Stimulated activated CD8-positive, alpha-beta memory T cell treated with anti-CD3 and anti-CD28 coated beads, Interleukin-4, amount 100 ng/mL, for 4 hours (primary cell): ENCODE measurements at places on chromosomes 4 and X.
A peak's percentile ranks its signal among the peaks of the same experiment; 100 is the strongest.

DNA sequence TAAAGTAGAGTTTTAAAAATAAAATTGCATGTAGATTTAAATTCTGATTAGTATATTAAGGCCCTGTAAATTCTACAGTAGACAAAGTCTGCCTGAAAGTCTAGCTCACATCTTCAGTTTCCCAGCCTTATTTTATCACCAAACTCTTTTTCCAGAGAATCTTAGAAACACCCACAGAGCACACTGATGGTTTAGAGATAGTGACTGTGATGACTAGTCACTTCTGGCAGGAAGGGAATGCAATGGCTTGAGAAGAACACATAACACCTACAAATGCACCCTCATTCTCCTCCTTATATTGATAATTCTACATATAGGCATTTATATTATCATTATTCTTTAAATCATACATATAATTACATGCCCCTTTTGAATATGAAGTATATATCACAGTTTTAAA, 232.9 kb downstream of the ARAP2 start:
- no peak for DNase-seq

DNA sequence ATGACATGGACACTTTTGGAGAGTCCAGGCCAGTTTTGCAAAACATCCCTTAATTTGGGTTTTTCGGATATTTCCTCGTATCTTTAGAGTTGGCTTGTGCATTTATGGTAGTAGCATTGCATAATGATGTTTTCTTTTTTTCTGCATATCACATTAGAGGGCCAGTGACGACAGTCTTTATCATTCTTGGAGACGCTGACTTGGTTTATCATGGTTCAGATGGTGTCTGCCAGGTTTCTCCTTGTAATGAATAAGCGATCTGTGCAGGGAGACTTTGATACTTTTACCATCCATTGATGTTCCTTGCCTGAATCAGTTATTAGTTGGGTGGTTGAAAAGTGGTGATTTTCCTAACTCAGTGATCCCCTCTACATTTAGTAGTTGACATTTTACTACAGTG, 46.6 kb downstream of the KIAA0232 start:
- no peak for DNase-seq

- DNase-seq: no peak
These were observed 92.5 kb downstream of the PPP3CA start for GRCh38 chr4:101254776-101255175.

DNA sequence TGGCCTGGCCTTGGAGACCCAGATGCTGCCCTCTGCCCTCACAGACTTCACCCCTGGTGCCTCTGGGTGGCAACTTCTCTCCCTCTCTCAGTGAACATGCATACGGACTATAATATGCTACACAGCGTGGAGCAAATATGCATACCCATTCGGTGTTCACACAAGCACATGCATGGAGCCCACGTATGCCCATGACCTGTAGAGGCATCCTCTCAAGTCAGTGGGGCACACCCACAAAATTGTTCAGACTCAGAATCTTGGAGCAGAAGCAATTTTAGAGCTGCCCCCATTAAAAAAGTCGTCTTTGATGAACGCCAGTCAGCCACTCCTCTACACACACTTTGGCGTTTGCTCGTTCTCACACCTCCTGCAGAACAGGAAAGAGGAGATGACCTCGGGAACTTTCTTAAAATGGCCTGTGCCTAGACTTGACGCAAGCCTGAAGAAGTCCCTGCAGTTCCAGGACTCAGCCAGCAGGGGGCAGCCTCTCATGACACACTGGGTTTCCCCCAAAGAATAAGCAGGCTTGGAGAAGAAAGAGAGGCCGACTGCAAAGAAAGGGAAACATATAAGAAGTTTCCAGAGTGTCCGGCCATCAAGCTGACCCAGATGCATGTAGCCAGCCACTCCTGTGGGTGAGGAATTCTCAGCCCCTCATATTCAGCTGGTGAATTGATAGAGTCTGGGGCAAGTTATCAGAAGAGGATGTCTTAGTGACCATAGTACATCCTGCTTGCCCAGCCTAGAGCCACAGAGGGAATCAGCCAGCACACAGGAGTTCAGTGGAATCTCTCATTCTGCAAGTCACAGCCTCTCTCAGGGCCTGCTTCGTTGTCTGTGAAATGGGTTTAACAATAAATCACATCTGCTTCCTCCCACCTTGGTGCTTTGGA, 17.3 kb downstream of the APLN start:
- DNase-seq: peak; percentile 41

DNA sequence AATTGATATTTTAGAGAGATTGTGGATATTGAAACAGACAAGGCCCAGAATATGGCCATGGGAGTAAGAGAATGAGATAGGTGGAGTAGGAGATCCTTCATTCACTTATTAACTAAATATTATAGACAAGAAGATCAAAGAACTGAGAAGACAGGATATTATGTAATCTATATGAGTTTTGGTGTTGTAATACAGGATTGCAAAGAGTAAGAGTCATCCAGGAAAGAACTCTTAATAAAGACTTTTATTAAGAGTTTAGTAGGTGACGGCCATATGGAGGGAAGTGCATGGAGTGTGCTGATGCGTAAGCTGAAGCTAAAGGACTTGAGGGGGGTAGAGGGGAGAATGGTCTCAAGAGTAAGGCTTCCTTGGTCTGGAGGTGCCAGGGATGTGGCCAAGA, 153.7 kb downstream of the VEGFC start:
- no peak for DNase-seq

GRCh38 chrX:11435568-11435967, 142.4 kb downstream of the AMELX start:
- DNase-seq: no peak

DNA sequence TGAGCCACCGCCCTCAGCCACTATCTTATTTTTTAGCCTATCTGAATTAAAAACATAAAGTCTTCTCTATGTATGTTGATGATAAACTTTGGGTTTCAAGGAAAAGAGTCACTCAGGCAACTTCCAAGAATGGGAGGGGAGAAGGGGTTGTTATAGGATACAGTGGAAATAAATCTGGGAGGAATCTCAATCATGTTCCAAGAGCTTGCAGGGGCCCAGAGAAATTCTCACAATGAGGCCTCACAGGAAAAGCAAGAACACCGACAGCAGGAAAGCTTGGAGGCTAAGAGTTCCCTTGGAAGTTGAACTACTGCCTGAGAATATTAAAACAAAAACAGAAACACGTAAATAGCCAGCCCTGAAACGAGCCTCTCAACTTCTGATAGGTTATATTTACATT, 384.6 kb upstream of the IGFBP7 start:
- DNase-seq: no peak

DNA sequence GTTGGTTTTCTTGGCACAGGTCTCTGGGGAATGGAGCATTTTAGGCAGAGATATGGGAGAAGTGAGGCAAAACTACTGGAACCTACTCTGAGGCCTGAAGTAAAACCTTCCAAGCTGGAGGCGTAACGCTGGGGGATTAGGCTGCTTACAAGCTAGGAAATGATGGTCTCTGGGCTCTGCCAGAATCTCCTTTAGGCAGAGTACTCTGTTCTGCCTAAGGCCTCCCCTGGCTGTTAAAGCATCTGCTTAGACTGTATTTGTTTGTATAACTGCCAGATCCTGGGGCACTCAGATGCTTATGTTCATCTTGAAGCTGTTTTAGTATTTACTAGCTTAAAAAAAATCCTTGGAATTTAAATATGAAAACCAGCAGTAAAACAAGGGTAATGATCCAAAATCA, 822.2 kb downstream of the RPA4 start:
- DNase-seq: no peak

GRCh38 chr4:107094332-107094731, 58.2 kb upstream of the DKK2 start:
- no peak for DNase-seq

- no peak for DNase-seq
These were observed 111.2 kb downstream of the CEP44 start for GRCh38 chr4:174394915-174395314.

GRCh38 chrX:5236096-5236495, 992.6 kb downstream of the NLGN4X start:
- DNase-seq: no peak

- DNase-seq: no peak
These were observed 65.0 kb downstream of the COQ2 start for GRCh38 chr4:83219344-83220331.

DNA sequence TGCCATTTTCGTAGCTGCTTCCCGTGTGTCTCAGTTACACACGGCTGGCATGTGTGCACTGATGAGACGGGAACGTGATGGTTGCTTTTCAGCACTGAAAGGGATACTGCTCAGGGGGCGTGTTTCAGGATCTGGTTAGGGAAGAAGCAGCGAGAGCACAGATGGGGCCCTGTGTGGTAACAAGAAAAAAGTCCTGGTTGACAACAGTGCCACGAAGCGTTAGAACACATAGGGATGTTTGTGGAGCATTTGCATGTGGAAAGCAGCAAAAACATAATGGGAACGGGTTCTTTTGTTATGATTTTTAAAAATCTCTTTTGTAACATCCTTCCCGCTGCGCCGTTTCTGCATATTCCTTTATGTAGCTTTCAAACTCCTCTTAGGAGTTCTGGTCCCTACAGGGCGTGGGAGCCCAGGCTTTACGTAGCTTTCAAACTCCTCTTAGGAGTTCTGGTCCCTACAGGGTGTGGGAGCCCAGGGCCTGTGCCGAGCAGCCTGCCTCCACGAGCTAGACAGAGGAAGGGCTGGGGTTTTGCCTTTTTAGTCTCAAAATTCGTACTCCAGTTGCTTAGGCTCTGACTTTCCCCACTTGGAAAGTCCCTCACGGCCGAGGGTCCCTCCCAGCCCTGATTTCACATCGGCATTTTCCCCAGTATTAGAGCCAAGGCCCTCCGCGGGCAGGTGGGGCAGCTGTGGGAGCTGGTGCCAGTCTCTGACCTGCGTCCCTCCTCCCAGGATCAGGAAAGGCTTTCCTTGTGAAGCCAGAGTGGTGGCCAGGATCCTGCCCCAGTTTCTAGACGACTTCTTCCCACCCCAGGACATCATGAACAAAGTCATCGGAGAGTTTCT, 11.0 kb upstream of the MSANTD1 start:
- no peak for DNase-seq

DNA sequence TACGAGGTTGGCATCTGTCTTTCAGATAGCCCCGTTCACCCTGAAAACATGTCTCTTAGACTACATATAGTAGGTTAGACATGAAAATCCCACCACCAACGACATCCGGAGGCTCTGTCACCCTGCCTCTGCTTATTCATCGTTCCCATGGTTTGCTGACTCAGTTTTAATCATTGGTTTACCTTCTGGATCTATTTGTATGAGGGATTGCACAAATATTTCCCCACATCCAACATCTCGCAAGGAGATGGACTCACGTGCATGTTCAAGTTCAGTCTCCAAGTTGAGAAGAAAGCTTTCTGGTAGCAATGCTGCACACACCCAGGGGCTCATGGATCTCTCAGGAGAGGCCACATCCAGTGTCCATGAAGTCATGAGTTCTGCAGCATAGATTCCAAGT, 10.8 kb downstream of the CETN2 start:
- DNase-seq: no peak

DNA sequence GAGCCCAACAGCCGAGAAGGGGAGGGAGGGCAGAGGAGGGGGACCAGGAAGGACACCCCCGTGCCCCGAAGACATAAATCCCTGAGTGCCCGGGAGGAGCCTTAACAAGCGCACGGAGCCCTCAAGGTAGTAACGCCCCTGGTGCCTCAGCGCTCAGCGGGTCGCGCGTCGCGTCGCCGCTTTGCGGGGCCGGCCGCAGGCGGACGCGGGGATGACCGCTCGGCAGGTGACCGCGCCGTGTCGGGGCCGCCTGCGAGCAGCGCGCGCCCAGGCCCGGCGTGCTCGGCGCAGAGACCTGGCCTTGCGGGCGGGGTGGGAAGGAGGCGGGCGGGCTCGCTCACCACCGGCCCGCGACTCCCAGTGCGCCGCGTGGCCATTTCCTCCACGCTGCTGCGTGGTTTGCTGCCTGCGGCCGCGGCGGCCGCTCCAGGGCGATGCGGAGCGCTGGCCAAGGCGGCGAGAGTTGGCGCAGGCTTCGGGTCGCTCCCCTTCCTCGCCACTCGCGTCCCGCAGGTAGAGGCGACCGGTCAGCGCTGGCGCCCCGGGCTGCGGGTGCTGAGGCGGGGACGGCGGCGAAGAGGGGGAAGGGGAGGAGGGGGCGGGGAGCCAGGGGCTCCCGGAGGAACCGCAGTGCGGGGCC, 632 bp downstream of the CCSER1 start:
- DNase-seq: no peak

GRCh38 chrX:53713987-53714579, 27.6 kb upstream of the HUWE1 start:
- no peak for DNase-seq

GRCh38 chr4:142549726-142550463, 296.2 kb downstream of the INPP4B start:
- DNase-seq: no peak
